Inflammatory macrophage (primary cell): ENCODE measurements at places on chromosomes 1 and 21.
A peak's percentile ranks its signal among the peaks of the same experiment; 100 is the strongest.

DNA sequence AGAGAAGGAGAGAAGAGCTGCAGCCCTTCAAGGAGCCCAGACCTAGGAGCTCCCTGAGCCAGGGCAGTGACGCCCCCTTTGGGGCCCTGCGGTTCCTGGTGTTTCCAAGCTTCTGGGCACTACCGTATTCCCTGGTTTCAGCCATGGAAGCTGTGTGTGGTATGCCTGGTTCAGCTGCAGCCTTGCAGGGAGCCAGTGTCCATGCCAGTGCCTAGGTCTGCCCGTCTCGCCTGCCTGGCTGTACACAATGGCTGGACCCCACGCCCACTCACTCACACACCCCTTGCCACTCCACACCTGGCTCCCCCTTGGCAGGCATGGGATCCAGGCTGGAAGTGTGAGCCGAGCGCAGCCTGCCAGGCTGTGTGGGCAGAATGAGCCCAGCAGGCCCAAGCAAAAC, 87.7 kb downstream of the ADARB1 start:
- no peak for DNase-seq

- DNase-seq, result no peak
Observed at GRCh38 chr21:46067505-46068201, 30.3 kb upstream of the COL6A2 start.

- no peak for DNase-seq
Observed at GRCh38 chr1:51242546-51242945, 6.5 kb downstream of the RNF11 start.

- peak; percentile 18 for DNase-seq
Observed at GRCh38 chr21:37463083-37463801, 96.7 kb downstream of the DYRK1A start.
